Activated CD8-positive, alpha-beta memory T cell treated with anti-CD3 and anti-CD28 coated beads for 48 hours (primary cell): ENCODE measurements at places on chromosomes 2 and 18.

GRCh38 chr2:197079832-197080555 is 153.5 kb upstream of the PGAP1 start:
- DNase-seq: no peak

DNA sequence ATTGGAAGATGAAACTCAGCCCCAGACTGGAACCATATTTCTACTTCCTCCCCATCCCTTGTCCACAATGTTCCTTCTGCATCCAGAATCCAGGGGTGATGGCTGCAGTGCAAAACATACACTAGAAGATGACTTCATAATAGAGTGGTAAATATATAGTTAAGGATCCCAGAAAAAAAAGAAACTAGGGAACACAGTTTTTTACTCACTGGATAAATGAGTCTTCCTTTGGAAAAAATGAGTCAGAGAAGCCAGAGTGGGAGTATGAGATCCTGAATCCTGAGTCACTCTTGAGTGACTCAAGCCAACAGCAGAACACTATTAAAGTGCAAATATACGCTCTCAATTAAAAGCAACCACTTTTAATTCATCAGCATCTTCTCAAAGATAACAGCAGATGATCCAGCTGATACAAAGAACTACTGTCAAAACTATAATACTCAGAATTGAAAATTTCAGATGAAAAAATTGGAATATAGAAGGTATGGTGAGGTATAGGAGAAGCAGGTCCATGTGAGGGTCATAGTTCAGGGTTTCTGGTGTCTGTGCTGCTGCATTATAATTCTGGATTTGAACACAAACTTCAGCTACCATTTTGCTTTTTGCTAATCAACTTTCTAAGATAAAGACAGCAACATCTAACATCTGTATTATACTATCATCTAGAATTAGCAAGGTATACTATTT is 987.2 kb upstream of the CDH2 start:
- no peak for DNase-seq

DNA sequence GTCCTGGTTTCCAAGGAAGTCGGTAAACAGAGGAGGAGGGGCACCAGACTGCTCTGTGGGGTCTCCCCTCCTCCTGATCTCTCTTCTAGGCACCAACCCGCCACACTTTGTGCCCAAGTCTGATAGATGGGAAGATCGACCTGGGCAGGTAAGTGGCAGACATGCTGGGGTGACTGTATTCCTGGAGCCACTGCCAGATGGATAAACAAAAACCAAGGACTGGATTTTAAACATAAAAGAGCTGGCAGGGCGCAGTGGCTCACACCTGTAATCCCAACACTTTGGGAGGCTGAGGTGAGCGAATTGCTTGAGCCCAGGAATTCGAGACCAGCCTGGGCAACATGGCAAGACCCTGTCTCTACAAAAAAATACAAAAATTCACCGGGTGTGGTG is 181.2 kb downstream of the ANAPC1 start:
- DNase-seq: no peak

- no peak for DNase-seq
Measured at GRCh38 chr2:239406316-239406995, 5.6 kb upstream of the HDAC4 start.

GRCh38 chr2:28544405-28544921 is 48.6 kb downstream of the PLB1 start:
- no peak for DNase-seq

DNA sequence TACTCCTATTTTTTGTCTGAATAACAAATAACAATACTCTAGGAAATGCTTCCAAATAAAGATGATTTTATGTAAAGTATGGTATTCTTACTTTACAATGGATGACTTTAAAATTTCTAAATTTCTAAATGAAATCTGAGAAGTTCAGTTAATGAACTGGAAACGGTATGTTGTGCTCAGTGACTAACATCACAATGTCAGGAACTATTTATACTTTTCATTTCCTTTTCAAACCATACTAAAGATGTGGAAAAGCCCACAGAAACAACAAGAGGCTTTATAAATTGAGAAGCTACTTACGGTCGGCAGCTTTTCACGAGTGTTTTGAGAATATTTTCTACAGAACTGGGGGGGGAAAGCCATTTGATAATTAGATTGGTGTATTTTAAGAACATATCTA is 31.1 kb downstream of the PSME4 start:
- no peak for DNase-seq

- DNase-seq: no peak
Measured at GRCh38 chr2:217152831-217153230, 293.0 kb upstream of the TNP1 start.

DNA sequence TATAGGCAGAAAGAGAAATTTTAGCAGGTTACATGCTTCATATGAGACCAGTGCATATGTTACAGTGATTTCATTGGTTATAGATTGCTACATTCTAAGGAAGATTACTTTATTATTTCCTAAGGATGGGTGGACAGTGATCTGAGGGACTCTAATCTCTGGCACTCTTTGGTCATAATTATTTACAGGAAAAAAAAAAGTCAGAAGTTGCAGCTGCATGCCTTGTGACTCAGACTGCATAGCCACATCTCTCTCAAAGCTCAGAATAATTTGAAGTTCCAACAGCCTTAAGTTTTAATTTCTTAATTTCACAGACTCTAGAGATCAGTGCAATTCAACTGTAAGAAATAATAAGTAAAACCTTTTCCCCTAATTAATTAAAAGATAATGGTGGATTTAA is 27.1 kb upstream of the BARD1 start:
- no peak for DNase-seq

DNA sequence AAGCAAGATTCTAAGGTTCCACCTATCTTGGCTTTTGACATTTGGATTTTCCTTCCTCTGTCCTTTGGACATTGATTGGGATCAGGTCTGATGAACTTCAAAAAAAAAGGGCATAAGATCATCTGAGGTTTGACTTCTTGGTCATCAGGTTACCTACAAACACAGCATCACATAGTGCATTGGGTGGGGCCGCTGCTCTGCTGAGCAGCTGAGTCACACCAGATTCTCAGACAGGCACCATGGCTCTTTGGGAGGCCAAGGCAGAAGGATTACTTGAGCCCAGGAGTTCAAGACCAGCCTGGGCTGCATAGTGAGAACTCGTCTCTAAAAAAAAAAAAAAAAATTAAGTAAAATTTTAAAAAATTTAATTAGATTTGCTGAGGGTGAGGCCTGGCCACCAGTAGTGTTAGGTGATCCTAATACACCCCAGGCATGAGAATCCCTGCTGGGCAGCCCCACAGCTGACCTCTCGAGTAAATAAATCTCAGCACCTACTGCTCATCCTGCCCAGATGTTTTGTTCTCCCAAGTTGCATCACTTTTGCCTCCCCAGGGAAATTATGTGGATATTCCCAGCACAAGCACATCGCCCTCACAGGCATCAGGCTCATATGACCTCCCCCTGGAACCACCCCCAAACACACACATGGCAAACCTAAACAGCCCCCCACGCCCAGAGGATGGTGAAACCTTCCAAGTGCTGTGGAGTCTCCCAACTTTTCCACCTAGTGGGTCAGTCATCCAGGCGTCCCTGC is 5.3 kb downstream of the MLPH start:
- no peak for DNase-seq

- DNase-seq: no peak
Measured at GRCh38 chr2:200345975-200346374, 39.5 kb downstream of the SPATS2L start.

- no peak for DNase-seq
Measured at GRCh38 chr2:3319745-3320566, 57.7 kb downstream of the EIPR1 start.

DNA sequence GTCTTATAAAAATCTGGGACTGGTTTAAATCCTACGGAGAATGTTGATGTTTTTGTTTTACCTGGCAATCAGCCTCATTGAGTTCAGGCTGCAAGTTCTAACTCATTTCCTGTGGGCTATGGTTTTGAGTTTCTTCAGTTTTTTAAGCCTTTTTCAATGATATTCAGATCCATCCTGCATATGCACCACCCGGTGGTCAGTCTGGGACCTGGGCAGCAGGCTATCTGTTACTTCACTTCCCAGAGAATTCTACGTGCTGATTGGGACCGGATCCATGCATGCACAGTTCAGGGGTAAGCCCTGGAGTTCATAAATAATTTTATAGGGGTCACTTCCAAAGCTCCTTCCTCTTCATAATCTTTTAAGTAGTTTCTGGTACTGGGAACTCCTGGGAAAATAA is 339.2 kb upstream of the HNRNPA3 start:
- no peak for DNase-seq

DNA sequence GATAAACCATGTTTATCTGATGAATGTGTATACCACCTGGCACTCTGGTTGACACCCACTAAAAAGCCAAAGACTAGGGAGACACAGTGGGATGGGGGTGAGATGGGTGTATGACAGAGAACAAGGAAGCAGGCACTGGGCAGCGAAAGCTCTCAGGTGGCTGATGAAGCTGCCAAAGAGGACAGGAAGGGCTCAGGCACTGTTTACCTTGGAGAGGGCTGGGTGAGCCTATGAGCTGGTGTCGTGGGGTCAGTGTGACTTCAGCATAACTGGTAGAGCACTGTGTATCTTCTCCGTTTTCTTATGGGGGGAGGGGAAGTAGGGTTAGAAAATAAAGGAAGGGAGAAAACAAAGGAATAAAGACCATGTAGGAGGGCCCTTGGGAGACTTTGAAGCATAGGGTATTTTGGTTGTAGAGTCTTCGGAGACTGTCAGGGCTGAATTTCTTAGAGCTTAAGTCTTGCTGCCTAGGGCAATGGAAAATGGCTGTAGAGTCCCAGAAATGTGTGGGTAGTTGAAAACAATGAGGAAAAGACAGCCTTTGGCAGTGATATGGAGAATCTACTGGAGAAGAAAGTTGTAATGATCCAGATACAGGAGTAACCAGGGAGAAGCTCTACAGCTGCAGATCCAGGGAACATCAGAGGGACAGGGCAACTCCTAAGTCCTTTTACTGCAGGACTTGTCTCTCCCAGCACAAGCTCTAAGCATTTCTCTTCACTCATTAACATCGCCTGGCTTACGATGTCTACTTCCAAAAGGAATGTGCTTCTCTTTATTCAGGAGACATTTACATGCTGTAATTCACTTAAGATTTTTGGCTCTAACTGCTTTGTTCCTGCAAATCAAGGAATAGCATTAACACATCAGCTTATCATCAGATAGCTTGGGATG is 120.0 kb downstream of the AQP4 start:
- no peak for DNase-seq

GRCh38 chr2:181785691-181786344 is 105.5 kb upstream of the NEUROD1 start:
- DNase-seq: no peak

DNA sequence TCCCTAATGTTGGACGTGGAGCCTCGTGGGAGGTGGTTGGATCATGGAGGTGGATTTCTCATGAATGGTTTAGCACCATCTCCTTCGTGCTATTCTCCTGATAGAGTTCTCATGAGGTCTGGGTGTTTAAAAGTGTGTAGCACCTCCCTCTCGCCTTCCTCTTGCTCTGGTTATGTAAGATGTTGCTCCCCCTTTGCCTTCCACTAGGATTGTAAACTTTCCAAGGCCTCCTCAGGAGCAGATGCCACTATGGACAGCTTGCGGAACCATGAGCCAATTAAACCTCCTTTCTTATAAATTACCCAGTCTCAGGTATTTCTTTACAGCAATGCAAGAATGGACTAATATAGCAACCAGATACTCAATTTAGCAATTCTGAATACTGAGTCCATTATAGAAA is 82.4 kb upstream of the PELI1 start:
- DNase-seq: no peak

DNA sequence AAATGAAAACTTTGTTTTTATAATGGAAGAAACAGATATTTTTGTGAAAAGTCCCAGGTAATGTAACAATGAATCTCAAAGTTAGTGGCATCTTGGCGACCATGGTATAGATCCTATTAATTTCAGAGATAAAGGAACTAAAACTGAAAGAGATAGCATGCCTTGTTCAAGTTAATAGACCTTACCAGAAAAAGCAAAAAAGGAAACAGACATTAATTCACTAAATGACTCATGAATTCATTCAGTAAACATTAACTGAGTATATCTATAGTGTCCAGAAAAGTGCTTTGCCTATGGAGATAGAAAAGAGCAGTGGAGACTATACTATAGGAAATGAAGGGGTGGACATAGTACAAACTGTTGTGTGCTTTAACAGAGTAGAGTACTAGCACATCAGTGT is 763.3 kb downstream of the TRIB2 start:
- no peak for DNase-seq
